NCI-H345 (cell line): ENCODE measurements at places on chromosomes 7 and 10.

DNA sequence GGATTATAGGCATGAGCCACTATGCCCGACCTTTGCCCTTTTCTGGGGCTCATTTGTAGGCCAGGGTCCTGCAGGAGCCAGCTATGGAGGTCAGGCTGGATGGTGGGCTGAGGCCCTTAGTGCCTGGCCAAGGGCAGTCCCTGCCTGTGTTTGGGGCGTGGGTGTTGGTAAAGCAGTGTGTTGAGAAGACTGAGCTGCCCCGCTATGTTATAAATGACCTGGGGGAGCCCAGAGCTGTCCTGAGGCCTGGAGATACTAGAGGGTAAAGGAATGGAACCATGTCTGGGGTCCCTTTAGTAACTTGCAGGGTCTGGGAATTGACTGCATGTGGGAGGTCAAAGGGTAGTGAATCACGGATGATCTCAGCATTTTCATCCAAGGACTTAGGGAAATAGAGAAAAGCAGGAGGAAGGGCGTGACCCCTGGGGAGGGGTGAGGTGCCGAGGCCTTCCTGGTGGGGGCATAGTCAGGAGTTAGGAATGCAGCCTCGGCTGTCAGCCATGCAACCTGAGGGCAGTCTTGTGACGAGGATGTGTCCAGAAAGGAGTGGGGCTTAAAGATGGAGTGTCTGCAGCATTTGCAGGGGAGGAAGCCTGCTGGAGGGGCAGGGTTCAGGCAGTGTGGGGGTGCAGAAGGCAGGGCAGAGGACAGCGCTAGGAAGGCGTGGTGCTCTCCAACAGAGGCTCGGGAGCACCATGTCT, 31.5 kb downstream of the TMEM248 start:
- no peak for DNase-seq

- DNase-seq = no peak
These were observed 95.4 kb downstream of the HGF start for GRCh38 chr7:81674431-81674830.

- peak; percentile 24 for DNase-seq
These were observed 125.0 kb downstream of the FOXP2 start for GRCh38 chr7:114539575-114539974.

- no peak for DNase-seq
These were observed 3.5 kb upstream of the DAGLB start for GRCh38 chr7:6451224-6451705.

GRCh38 chr10:30751678-30752331, 122.3 kb upstream of the LYZL2 start:
- DNase-seq = peak; percentile 51

- no peak for DNase-seq
These were observed 57.0 kb downstream of the PHTF2 start for GRCh38 chr7:77855371-77856083.
